HS-27A (cell line): ENCODE measurements at places on chromosomes 5 and 9.

DNA sequence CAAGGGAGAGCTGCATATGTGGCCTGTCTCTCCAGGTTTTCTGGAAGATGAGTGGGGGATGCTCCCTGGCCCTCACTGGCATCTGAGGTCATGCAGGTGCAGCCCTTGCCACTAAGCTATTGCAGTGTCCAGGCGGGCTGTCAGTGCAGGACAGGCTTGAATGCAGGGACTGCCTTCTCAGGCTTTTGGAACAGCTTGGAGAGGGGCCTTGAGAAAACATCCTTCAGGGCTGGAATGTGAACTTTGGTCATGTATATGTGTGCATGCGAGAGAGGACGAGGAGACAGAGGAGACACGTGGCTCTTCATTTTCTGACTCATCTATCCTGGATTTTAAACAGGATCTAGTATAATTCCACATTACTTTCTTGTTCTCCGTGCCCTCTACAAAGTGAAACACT lies 90.3 kb downstream of the MACROH2A1 start:
- DNase-seq: no peak

DNA sequence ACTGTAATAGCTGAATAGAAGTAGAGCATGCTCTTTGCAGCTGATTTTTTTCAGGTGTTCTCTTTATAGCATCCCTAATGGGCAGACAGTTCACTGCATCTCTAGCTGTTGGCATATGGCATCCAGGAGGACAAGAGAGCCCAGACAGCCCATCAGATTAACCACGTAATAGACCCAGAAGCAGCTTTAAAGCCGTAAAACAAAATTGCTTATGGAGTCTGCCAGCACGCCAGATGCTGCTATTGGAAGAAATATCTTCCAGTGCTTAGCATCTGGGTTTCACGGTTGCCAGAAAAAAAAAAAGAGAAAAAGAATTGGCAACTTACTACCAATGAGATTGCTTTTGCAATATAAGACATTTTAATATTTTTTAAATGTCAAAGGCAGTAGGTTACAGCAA lies 869.4 kb upstream of the NUDT12 start:
- DNase-seq: no peak

DNA sequence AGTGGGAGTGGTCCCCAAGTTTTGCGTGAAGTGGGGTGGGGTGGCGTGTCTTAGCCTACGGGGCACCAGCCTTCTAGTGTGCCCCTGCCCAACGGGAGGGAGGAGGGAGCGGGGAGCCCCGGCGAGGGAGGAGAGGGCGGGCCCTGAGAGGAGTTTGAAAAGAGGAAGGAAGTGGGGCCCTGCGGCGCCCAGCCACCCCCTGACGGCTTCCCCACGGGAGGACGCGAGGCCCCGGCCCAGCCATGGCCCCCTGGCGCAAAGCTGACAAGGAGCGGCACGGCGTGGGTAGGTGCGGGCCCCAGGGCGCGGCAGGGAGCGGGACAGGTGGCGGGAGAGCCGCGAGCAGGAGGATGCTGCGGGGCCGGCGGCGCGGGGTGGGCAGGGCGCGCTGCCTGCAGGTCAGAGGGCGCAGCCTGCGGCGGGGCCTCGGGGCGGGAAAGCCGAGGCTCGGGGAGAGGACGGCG lies at the start of gene DOCK2:
DOCK2 (plus strand) TSS at position 191 of the 464 bp plus-strand sequence; CDS start at position 243, 52 bp downstream.
- no peak for DNase-seq

- no peak for DNase-seq
Observed at GRCh38 chr9:137492464-137493363, 33.6 kb upstream of the NSMF start.

GRCh38 chr9:3825721-3826120 lies 299.9 kb upstream of the RFX3 start:
- no peak for DNase-seq
